Fibroblast of skin of right biceps (primary cell): ENCODE measurements at places on chromosomes 3 and 15.

- DNase-seq: no peak
Measured at GRCh38 chr3:181103605-181104004, 114.1 kb upstream of the DNAJC19 start.

GRCh38 chr15:59662260-59662659 lies 4.9 kb upstream of the GTF2A2 start:
- DNase-seq: peak; percentile 32

DNA sequence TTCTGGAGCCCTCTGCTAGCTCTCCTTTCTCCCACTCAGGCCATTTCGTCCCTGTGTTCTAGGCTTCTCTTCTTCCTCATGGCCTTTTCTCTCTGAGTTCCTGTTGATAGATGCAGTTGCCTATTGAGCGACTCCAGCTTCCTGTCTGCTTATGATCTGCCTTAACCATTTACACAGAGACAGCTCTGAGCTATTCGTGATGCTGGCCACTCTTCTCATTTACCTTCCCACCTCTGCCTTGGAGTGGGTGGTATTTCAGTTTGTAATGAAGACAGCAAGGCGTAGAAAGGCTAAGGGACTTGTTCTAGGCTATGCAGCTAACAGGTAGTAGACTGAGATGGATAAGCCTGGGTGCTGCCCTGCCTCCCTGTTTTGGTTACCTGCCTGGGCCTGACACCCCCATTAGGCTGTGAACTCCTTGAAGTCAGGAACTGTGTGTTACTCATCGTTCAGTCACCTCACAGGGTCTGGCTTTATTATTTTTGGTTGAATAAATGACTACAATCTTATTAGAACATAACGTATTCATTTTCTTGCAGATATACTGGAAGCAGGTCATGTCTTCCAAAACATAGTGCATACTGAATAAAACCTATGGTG lies 12.6 kb upstream of the ZBTB47 start:
- no peak for DNase-seq

- peak; percentile 16 for DNase-seq
Measured at GRCh38 chr3:169071003-169071402, 592.5 kb downstream of the MECOM start.

- DNase-seq: no peak
Measured at GRCh38 chr3:180657094-180657493, 22.2 kb downstream of the CCDC39 start.

DNA sequence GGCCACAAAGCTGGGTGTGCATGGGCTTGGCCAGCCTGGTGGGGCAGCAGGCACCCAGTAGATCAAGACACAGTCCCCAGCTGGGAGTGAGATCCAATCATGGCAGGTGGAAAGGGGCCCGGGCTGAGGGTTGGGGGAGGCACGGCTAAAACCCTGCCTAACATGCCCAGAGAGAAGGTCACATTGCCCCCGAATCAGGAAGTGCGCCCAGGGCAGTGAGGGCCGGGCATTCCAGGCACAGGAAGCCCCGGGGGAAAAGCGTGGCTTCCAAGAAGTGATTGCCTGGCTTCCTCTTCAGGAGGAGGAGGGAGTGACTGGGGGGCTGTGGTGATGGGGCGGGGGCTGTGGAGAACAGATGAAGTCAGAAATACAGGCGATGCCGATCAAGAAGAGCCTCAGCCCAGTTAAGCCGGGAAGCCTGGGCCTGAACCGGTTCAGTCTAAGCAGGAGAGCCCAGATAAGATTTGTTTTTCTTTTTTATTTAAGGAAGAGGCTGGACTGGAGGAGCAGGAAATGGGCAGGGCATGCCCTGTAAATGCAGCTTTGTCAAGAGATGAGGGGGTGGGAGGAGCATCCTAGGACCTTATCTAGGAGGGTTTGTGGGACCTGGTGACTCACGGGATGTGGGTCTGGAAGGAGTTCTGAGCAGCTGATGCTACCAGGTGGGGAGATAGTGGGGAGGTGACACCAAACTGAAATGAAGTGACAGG lies 83.9 kb downstream of the CHSY1 start:
- peak; percentile 77 for DNase-seq
